Dermis blood vessel endothelial cell (primary cell): ENCODE measurements at places on chromosomes 11 and 22. TPM values are rescaled to one million over a fixed set of nuclear protein-coding genes. Genes with fewer than 3 reads are reported as not detected.

RBMXL2 gene
- total RNA-seq = not detected in 2 replicates

INSC gene
- total RNA-seq = not detected in 2 replicates

CBLIF gene
- not detected in 2 replicates for total RNA-seq

MIOX gene
- not detected in 2 replicates for total RNA-seq

MRGPRX4 gene
- 0.19 and 0.51 TPM in 2 replicates for total RNA-seq

ANO5 gene
- total RNA-seq = under 0.01 and 0.09 TPM in 2 replicates

OSBP2 gene
- total RNA-seq = 14.4 and 18.0 TPM in 2 replicates

NAA40 gene
- total RNA-seq = 10.0 and 14.7 TPM in 2 replicates

OR8D1 gene
- not detected in 2 replicates for total RNA-seq

TSSK2 gene
- not detected in 2 replicates for total RNA-seq

NAALAD2 gene
- total RNA-seq = 0.33 and 0.68 TPM in 2 replicates

IGHMBP2 gene
- 12.1 and 20.9 TPM in 2 replicates for total RNA-seq

PARVG gene
- 0.34 and 0.51 TPM in 2 replicates for total RNA-seq

PATL1 gene
- total RNA-seq = 6.0 and 13.0 TPM in 2 replicates

GPHA2 gene
- total RNA-seq = not detected in 2 replicates

PIH1D2 gene
- total RNA-seq = 0.93 and 1.4 TPM in 2 replicates

APOA5 gene
- total RNA-seq = not detected in 2 replicates

VPREB1 gene
- not detected in 2 replicates for total RNA-seq

H19 gene
- 9.7 and 66.4 TPM in 2 replicates for total RNA-seq

CHRDL2 gene
- 1.9 TPM in 1 of 2 replicates, not detected in the other for total RNA-seq

OR6A2 gene
- total RNA-seq = 0.05 and 0.17 TPM in 2 replicates

TRIM5 gene
- total RNA-seq = 83.0 and 86.6 TPM in 2 replicates

UBQLNL gene
- total RNA-seq = 0.05 TPM in 1 of 2 replicates, not detected in the other

ZPR1 gene
- 39.5 and 48.5 TPM in 2 replicates for total RNA-seq

C1QTNF4 gene
- total RNA-seq = 0.34 and 0.37 TPM in 2 replicates

FAM76B gene
- total RNA-seq = 30.6 and 39.0 TPM in 2 replicates

ZP1 gene
- not detected in 2 replicates for total RNA-seq

RAB3IL1 gene
- 9.0 and 9.9 TPM in 2 replicates for total RNA-seq

P2RY6 gene
- 0.05 TPM in 1 of 2 replicates, not detected in the other for total RNA-seq

SPDYC gene
- total RNA-seq = not detected in 2 replicates

KCNK7 gene
- total RNA-seq = 0.14 and 0.17 TPM in 2 replicates

CRYBA4 gene
- not detected in 2 replicates for total RNA-seq

LRP4 gene
- 1.4 and 2.2 TPM in 2 replicates for total RNA-seq

XNDC1N gene
- total RNA-seq = 6.1 and 6.3 TPM in 2 replicates

ACRV1 gene
- not detected in 2 replicates for total RNA-seq

TRPM5 gene
- total RNA-seq = not detected in 2 replicates
